ENCODE measurements at places on chromosomes 5 and 9. TPM values are rescaled to one million over a fixed set of nuclear protein-coding genes. Genes with fewer than 3 reads are reported as not detected.

DNA sequence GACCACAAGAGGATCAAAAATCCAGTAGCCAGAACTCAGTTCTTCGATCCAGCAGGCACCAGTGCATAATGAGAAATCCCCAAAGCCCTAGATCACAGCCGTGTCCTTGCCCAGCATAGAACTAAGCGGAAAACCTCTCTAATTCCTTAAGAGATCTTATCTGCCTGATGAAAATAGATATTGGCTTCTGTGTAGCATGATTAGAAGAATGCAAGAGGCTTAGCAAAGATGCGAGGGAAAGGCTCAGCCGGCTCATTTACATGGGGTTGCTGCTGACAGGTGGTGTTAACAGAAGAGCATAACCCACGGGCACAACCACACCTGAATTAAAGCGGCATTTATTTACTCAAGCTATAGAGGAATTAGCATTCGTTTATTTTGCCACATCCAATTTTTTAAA lies 400.0 kb upstream of the ADAMTS16 start:
- H3K36me3 ChIP-seq, result no peaks in the 10 kb centered on the region
- no peak for DNase-seq

IL5 gene
- total RNA-seq, result not detected

SLC6A19 gene
- total RNA-seq, result not detected

DNA sequence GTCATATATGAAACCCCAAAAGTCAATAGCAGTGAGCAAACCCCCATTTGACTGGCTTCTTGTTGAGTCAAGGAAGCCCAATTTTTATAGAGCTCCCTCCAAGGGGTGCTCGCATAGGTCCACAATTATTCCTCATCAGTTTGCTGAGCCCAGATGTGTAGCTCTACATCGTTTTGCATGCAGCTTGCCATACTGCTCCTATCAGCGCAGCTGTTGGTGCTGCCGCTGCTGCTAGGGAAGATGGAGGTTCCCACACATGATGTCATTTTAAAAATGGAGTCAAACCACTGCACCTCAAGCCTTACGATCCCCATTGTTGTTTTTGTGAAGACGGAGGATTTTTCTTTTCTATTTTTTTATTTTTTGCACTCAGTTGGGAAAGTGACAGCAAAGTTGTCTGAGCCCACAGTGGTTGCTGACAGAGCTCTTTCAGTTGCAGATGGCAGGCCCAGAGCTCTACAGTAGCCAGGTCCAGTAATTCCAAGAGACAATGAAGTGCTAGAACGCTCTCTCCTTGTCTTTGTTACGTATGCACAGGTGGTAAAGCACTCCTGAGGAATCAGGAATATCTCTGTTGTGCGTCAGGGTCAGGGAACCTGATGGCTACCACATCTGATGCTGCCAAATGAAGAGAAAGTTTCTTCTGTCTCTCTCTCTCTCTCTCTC lies 23.2 kb upstream of the C5orf63 start:
- H3K27me3 ChIP-seq, result no peaks in the 10 kb centered on the region
- no peak for DNase-seq
- no peak overlapping the region for H3K4me3 ChIP-seq
- H3K4me1 ChIP-seq, result no peaks in the 10 kb centered on the region
- H3K36me3 ChIP-seq, result no peaks in the 10 kb centered on the region

SV2C gene
- total RNA-seq, result 0.32 TPM

DNA sequence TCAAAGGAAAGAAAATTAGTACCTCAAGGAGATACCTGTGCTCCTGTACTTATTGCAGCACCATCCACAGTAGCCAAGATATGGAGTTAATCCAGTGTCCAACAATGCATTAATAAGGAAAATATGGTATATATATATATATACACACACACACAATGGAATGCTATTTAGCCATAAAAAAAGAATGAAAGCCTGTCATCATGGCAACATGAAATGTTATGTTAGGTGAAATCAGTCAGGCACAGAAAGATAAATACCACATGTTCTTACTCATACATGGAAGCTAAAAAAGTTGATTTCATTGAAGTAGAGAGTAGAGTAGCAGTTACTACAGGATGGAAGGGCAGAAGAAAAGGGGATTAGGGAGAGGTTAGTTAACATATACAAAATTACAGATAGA lies 601.5 kb downstream of the ANXA1 start:
- no peaks in the 10 kb centered on the region for H3K27me3 ChIP-seq
- no peaks in the 10 kb centered on the region for H3K4me1 ChIP-seq
- DNase-seq, result no peak
- H3K36me3 ChIP-seq, result no peaks in the 10 kb centered on the region

DNA sequence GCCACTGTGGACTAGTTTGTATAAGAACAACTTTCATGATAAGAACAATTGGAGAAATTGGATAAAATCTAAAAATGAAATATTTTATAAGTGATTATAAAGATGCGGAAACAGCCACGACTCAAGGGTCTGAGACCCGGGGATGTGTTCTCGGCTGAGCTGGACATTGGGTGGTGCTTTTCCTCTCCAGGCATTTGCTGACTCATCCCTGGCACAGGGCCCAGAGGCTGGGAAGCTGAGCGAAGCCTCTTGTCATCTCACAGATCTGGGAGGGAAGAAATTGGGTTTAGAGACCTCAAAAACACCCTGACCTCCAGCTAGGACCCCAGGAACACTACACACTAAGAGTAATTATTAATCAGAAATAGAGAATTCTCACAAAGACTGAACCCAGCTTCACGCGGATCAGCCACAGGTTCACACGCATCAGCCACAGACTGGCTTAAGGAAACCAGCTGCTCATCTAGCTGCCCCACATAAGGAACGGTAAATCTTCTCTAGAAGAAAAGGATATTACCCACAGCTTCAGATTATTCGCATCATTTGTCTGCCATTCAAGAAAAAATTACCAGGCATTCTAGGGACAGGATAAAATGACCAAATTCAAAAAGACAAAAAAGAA lies 2.8 kb upstream of the OR2V1 start:
- no peaks in the 10 kb centered on the region for H3K36me3 ChIP-seq
- H3K4me3 ChIP-seq, result no peak overlapping the region
- H3K27me3 ChIP-seq, result peaks cover under 1% of the 10 kb centered on the region
- H3K4me1 ChIP-seq, result no peaks in the 10 kb centered on the region
- H3K27ac ChIP-seq, result no peak overlapping the region

DNA sequence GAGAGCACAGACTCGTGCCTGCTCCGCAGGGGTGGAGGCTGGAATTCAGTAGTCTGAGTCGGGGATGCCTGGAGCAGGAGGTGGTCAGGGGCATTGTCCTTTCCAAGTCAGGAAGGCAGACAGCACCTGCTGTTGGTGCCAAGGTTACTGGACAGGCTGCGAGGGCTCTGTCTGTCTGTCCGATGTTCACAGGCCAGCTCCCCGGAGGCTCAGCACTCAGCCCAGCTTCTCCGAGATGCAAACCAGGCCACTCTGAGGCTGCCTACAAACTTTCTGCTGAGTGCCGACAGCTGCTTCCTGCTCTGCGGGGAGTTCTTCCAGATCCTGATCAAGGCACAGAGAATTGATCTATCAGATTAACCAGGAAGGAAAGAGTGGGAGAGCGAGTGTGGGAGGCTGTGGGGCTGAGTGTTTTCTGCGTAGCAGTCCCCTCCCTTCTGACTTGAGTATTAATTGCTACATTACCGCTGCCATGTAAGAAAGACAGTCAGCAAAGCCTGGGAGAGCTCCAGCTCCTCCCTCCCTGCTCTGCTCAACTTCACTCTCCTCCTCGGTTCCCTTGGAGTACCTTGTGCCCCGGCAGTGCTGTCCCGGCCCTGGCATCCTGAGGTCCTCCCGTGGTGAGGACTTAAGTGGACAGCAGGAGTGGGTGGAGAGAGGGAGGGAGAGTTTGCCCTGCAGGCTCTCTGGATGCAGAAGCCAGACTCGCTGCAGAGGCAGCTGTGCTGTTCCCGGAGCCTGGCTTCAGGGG lies 36.0 kb downstream of the KCNMB1 start:
- no peaks in the 10 kb centered on the region for H3K36me3 ChIP-seq
- peaks cover 15% of the 10 kb centered on the region for H3K27me3 ChIP-seq
- peak overlapping the region; percentile 20 for H3K4me3 ChIP-seq
- no peak for DNase-seq

SLC34A1 gene
- total RNA-seq, result not detected

DNA sequence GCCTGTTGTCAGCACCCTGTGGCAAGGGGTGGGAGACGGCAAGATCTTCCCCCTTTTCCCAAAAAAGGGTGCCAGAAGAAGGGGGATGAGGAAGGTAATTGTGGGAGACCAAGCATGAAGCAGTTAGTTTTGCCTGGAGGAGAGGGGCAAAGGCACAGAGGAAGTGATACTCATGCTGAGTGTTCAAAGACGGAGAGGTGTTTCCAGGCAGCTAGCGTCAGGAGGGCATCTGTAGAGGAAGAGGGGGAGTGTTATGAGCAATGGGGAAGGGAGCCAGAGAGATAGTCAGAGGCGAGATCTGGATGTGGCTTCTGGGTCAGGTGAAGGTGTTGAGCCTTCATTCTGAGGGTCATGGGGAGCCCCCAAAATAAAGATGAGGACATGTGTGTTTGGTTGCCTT lies 26.9 kb upstream of the ADAM19 start:
- H3K4me3 ChIP-seq, result no peak overlapping the region
- no peak for DNase-seq
- H3K4me1 ChIP-seq, result no peaks in the 10 kb centered on the region
- no peaks in the 10 kb centered on the region for H3K36me3 ChIP-seq

TRPM3 gene
- total RNA-seq, result 0.15 TPM

- H3K27ac ChIP-seq, result no peak overlapping the region
- H3K4me1 ChIP-seq, result no peaks in the 10 kb centered on the region
- DNase-seq, result no peak
- no peaks in the 10 kb centered on the region for H3K36me3 ChIP-seq
Observed at GRCh38 chr9:76266649-76267283, 127.5 kb downstream of the RFK start.

LRRTM2 gene
- total RNA-seq, result 0.30 TPM

DNA sequence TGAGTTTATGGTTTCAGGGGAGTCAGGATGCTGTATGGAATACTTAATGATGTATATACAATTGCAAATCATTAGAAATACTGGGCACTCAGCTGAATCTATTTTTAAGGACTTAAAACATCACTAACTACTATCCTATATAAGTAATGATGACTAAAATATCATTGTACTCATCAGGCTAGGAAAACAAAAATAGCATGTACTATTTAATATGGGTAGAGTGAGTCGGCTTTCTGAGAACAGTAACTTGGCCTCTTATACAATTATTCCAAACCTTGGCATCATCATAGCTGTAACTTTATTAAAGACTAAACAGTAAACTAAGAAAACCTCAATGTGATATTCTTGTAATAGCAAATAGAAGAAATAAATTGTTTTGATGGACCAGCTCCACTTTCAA lies 94.5 kb downstream of the PJA2 start:
- no peak overlapping the region for H3K4me3 ChIP-seq
- no peaks in the 10 kb centered on the region for H3K27me3 ChIP-seq
- no peaks in the 10 kb centered on the region for H3K36me3 ChIP-seq
- no peaks in the 10 kb centered on the region for H3K4me1 ChIP-seq
- no peak overlapping the region for H3K27ac ChIP-seq

DNA sequence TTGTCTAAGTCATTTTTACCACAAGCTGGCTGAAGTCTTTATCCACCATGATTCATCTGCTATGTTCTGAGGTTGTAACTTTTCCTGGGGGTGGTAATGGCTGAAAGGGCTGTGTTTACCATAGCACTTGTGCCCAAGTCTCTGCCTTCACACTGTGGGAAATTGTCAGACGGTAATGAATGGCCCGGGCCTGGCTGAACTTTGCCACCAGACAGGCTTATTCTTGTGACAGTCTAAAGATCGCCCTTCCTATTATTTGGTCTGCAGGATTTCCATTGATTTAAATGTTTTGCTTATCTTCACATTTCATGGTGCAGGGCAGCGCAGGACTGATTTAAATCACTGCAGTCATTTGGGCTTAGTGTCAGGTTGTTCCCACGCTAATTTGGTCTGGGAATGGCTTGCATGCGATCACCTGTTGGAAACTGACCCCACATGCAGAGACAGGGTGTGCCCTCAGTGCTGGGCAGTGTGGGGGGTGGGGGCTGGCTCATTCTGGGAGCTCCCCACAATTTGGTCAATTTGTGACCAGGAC lies 109.3 kb upstream of the ICE1 start:
- H3K27me3 ChIP-seq, result no peaks in the 10 kb centered on the region
- DNase-seq, result no peak
- no peaks in the 10 kb centered on the region for H3K4me1 ChIP-seq
- no peak overlapping the region for H3K4me3 ChIP-seq
- H3K27ac ChIP-seq, result no peak overlapping the region

DNA sequence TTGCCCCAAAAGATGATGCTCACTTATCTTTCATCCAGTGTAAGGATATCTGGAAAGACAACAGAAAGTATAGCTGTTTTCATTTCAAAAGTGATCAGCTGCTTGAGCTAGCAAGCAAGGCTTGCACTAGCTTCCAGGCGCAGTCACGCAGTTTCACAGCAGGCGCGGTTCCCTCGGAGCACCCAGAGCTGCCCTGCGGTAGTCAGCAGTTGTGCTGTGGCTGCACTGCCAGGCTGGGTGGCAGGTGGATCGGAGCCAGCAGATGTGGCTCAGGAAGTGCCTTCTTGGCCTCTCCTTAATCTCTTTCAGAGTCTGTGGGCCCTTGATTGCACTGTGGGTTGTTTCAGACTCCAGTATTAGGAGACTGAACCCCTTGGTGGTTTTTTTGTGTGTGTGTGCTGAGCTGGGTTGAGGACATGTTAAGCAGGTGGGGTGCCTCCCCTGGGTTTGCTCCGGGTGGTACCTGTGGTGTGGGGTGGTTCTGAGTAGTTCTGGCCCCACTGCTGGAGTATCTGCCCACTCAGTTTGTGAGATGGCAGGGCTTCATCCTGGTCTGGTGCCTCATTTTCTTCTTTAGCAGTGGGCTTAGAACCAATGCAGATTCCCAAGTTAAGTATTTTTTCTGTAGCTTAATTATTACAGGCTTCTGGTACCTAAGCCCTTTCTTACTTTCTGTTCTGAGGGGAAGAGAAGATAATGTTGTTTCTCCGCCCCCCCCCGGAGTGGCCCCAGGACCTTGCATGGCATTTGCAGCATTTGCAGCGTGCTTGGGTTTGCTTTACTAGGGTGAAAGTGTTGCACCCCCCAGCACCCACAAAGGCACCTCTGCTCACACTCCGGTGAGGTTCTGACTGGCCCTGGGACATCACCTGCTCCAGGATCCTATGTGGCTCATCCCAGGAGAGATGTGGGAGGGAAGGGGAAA lies 16.4 kb downstream of the TENT4A start:
- H3K36me3 ChIP-seq, result no peaks in the 10 kb centered on the region
- no peak overlapping the region for H3K4me3 ChIP-seq
- no peaks in the 10 kb centered on the region for H3K27me3 ChIP-seq
- no peak overlapping the region for H3K27ac ChIP-seq
- H3K4me1 ChIP-seq, result peaks cover 71% of the 10 kb centered on the region

CCDC187 gene
- total RNA-seq, result 6.6 TPM

- peak; percentile 59 for DNase-seq
- H3K27ac ChIP-seq, result peak overlapping the region; percentile 98
- H3K4me1 ChIP-seq, result peaks cover 25% of the 10 kb centered on the region
Observed at GRCh38 chr5:10354048-10354872, 765 bp downstream of the MARCHF6 start.

- H3K27ac ChIP-seq, result no peak overlapping the region
- H3K4me3 ChIP-seq, result no peak overlapping the region
- H3K36me3 ChIP-seq, result no peaks in the 10 kb centered on the region
- H3K27me3 ChIP-seq, result no peaks in the 10 kb centered on the region
- H3K4me1 ChIP-seq, result peaks cover 6% of the 10 kb centered on the region
- DNase-seq, result no peak
Observed at GRCh38 chr5:66306105-66306843, 162.2 kb downstream of the SREK1 start.

TMEM174 gene
- total RNA-seq, result not detected

GRCh38 chr9:11686733-11687132 lies 1006.5 kb upstream of the TYRP1 start:
- H3K27ac ChIP-seq, result no peak overlapping the region
- no peaks in the 10 kb centered on the region for H3K4me1 ChIP-seq
- DNase-seq, result no peak

- no peaks in the 10 kb centered on the region for H3K27me3 ChIP-seq
- peaks cover 9% of the 10 kb centered on the region for H3K4me1 ChIP-seq
Observed at GRCh38 chr5:15789642-15790041, 289.7 kb downstream of the FBXL7 start.
